Stimulated activated naive CD4-positive, alpha-beta T cell treated with Interleukin-2 at 50 U/mL for 16 hours (primary cell): ENCODE measurements at places on chromosomes 12 and 14.

GRCh38 chr12:25684070-25684469 is 131.0 kb upstream of the LMNTD1 start:
- no peak for DNase-seq

GRCh38 chr14:101584055-101584859 is 23.0 kb downstream of the DIO3 start:
- no peak for DNase-seq

DNA sequence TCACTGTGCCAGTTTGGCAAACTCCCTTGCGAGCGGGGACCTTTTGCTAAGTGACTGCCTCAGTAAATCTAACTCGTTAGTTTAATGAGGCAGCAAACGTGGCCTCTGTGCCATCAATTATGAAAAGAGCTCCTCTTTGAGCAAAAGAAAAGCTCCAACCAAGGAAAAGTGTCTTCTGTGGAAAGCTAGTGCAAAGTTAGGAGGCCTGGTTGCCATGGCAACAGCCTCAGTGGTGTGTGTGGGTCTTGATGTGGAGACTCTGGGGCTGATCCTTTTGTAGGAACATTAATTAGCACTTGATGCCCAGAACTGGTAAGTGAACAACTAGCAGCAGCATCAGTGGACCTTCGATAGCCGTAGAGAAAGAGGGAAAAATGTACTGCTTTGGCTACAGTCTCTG is 145.7 kb downstream of the CHST11 start:
- no peak for DNase-seq

DNA sequence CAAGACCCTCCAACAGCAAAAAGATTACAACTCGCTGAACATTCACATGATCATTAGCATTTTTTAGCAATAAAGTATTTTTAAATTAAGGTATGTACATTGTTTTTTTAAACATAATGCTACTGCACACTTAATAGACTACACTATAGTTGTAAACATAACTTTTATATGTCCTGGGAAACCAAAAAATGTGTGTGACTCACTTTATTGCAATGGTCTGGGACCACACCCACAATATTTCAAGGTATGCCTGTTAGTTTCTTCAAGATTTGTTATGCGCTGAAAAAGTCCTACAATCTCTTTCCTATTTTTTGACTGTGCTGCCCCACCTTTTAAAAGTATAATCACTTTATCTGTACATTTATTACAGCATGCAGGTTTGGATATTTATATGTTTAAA is 30.4 kb upstream of the PCNX4 start:
- no peak for DNase-seq

DNA sequence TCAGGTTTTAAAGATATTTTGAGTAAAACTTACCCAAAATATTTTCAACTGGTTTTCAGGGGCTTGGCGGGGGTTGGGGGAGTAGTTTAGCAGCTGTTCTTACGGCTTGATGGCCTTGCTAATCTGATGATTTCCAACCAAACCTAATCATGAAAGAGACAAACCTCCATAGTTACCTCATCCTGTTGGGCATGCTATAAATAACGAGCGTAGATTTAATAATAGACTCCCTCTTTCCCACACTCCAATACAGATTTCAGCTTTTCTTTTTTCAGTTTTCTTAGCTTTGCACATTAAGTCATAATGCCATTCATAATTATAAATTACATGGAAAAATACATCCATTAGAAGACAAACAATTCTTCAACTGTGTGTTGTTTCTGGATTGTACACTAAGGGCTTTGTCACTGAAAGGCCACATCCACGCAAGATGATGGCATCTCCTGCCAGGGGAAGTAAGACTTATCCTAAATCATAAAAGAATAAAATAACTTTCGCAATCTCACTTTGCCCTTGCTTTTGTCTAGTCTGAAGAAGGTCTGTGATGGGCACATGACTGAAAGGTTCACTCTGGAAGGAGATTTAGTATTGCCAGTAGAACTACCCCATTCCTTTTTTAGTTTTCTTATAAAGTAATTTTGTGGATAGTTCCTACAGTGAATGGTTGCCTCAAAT is 23.2 kb downstream of the ITPR2 start:
- DNase-seq: no peak

GRCh38 chr14:23322568-23323517 is 1.6 kb downstream of the PABPN1 start:
- DNase-seq: no peak
